Esophagus squamous epithelium (tissue), 5 donors: ENCODE measurements at places on chromosomes 12 and 14. TPM values are rescaled to one million over a fixed set of nuclear protein-coding genes. Genes with fewer than 3 reads are reported as not detected.

- H3K27ac ChIP-seq, result no peak overlapping the region
- H3K4me1 ChIP-seq, result peaks cover 6% of the 10 kb centered on the region
- DNase-seq, result no peak
Observed at GRCh38 chr14:49614196-49614595, 6.2 kb downstream of the RPL36AL start.

- H3K4me3 ChIP-seq, result no peak overlapping the region
- no peak for DNase-seq
- no peaks in the 10 kb centered on the region for H3K4me1 ChIP-seq
- no peak overlapping the region for H3K27ac ChIP-seq
- no peaks in the 10 kb centered on the region for H3K27me3 ChIP-seq
Observed at GRCh38 chr12:101608301-101609133, 13.7 kb downstream of the MYBPC1 start.

DNA sequence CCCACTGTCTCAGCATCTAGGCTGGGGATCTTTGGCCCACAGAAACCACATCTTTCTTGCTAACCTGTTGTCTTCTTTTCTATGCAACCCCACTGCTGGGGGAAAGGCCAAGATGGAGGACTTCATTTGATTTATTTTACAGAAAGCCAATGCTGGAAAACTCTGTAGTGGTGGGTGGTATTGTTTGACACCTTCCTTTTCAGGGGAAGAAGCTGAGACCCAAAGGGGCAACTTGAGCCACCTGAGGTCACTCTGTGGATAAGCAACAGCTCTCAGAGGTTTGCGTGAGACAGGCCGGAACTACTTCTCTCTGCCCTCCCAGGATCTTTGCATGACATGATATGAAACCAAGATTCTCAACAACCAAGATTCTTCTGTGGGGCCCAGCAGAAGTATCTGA is 645.2 kb downstream of the VRK1 start:
- no peak overlapping the region for H3K27ac ChIP-seq
- H3K4me1 ChIP-seq, result no peaks in the 10 kb centered on the region
- no peaks in the 10 kb centered on the region for H3K27me3 ChIP-seq
- H3K36me3 ChIP-seq, result no peaks in the 10 kb centered on the region
- H3K4me3 ChIP-seq, result no peak overlapping the region
- no peak for DNase-seq

- no peak overlapping the region for H3K4me3 ChIP-seq
- H3K27ac ChIP-seq, result no peak overlapping the region
- no peaks in the 10 kb centered on the region for H3K36me3 ChIP-seq
- H3K4me1 ChIP-seq, result no peaks in the 10 kb centered on the region
- H3K27me3 ChIP-seq, result no peaks in the 10 kb centered on the region
Observed at GRCh38 chr14:29847056-29847380, 80.6 kb downstream of the PRKD1 start.

- no peaks in the 10 kb centered on the region for H3K27me3 ChIP-seq
- peaks cover 6% of the 10 kb centered on the region for H3K4me1 ChIP-seq
- H3K27ac ChIP-seq, result no peak overlapping the region
- no peak overlapping the region for H3K4me3 ChIP-seq
Observed at GRCh38 chr12:29545102-29545467, 47.6 kb upstream of the OVCH1 start.

- no peak overlapping the region for H3K4me3 ChIP-seq
- no peaks in the 10 kb centered on the region for H3K27me3 ChIP-seq
- no peak for DNase-seq
Observed at GRCh38 chr12:69519871-69520270, 49.7 kb downstream of the FRS2 start.

DNA sequence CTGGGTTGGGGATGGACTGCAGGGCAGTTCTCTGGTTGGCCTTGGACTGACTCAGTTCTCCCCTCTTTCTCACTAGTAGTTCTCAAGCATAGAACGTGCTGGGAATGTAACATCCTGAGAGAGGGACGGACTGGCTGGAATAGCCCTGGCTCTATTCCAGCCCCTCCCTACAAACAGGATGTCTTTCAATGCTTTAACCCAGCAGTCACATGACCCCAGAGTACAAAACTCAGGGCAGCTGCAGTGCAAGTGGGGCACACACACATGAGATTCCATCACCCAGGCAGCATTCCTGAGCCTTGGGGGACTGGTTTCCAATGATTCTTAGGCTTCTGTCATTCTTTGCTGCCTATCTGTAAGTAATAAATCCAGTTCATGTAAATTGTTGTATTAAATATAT is 1.6 kb upstream of the ACOT6 start:
- H3K27ac ChIP-seq, result no peak overlapping the region
- H3K4me3 ChIP-seq, result no peak overlapping the region
- no peaks in the 10 kb centered on the region for H3K36me3 ChIP-seq
- H3K27me3 ChIP-seq, result no peaks in the 10 kb centered on the region

- H3K36me3 ChIP-seq, result no peaks in the 10 kb centered on the region
- H3K27me3 ChIP-seq, result no peaks in the 10 kb centered on the region
- no peak overlapping the region for H3K4me3 ChIP-seq
- H3K27ac ChIP-seq, result no peak overlapping the region
Observed at GRCh38 chr12:23014749-23015148, 389.8 kb downstream of the ETNK1 start.

- H3K27me3 ChIP-seq, result no peaks in the 10 kb centered on the region
- no peak for DNase-seq
- no peaks in the 10 kb centered on the region for H3K4me1 ChIP-seq
- no peak overlapping the region for H3K27ac ChIP-seq
- H3K4me3 ChIP-seq, result no peak overlapping the region
Observed at GRCh38 chr12:30178916-30179315, 395.2 kb upstream of the TMTC1 start.

- H3K27me3 ChIP-seq, result no peaks in the 10 kb centered on the region
- H3K4me3 ChIP-seq, result no peak overlapping the region
- H3K36me3 ChIP-seq, result no peaks in the 10 kb centered on the region
- DNase-seq, result no peak
Observed at GRCh38 chr14:65277027-65277426, 135.5 kb upstream of the FUT8 start.

DNA sequence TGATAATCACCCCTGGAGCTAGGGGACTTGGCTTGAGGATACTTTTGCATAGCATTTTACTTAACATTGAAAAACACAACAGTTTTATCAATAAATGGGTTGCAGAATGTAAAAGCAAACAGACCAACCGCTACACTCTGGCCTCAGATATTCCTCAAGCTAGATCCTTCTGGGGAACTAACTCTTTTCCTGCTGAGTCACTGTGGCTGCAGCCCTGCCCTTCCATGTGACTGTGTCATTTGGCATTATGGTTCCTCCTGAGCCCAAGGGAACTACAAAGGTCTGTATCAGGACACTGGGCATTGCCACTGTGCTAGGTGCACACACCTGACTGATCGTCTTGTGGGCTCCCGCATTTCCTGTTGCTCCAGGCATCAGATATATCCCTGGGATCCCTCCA is 56.6 kb downstream of the TTC9 start:
- H3K27ac ChIP-seq, result peak overlapping the region; percentile 75
- no peak for DNase-seq
- H3K36me3 ChIP-seq, result no peaks in the 10 kb centered on the region

- H3K27ac ChIP-seq, result no peak overlapping the region
- H3K4me3 ChIP-seq, result no peak overlapping the region
- H3K36me3 ChIP-seq, result no peaks in the 10 kb centered on the region
- no peak for DNase-seq
- H3K27me3 ChIP-seq, result no peaks in the 10 kb centered on the region
- H3K4me1 ChIP-seq, result no peaks in the 10 kb centered on the region
Observed at GRCh38 chr14:60925286-60925685, 55.6 kb downstream of the TRMT5 start.

- no peaks in the 10 kb centered on the region for H3K36me3 ChIP-seq
- H3K4me1 ChIP-seq, result no peaks in the 10 kb centered on the region
- H3K4me3 ChIP-seq, result no peak overlapping the region
- H3K27ac ChIP-seq, result no peak overlapping the region
Observed at GRCh38 chr12:132376464-132376830, 47.1 kb upstream of the GALNT9 start.

GRCh38 chr14:52399104-52399503 is 85.0 kb downstream of the PTGER2 start:
- H3K27me3 ChIP-seq, result no peaks in the 10 kb centered on the region
- no peaks in the 10 kb centered on the region for H3K36me3 ChIP-seq
- DNase-seq, result no peak

- no peak overlapping the region for H3K27ac ChIP-seq
- no peak for DNase-seq
- no peaks in the 10 kb centered on the region for H3K36me3 ChIP-seq
- H3K4me3 ChIP-seq, result no peak overlapping the region
Observed at GRCh38 chr12:49462083-49462744, 76.6 kb upstream of the KCNH3 start.

DNA sequence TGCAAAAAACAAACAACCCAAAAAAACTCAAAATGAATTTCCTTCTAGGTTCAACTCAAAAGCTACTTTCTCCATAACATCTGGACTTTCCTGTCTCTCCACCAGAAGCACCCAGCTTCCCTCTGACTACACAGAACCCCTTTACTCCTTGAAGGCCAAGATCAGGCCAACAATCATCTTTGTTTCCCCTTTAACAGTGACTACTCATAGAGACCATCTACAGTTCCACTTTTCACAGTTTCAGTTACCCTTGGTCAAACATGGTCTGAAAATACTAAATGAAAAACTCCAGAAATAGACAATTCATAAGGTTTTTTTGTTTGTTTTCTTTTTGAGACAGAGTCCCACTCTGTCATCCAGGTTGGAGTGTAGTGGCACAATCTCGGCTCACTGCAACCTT is 11.8 kb downstream of the GCH1 start:
- H3K4me1 ChIP-seq, result peaks cover 3% of the 10 kb centered on the region
- no peak for DNase-seq
- H3K27ac ChIP-seq, result no peak overlapping the region
- no peaks in the 10 kb centered on the region for H3K27me3 ChIP-seq
- H3K36me3 ChIP-seq, result no peaks in the 10 kb centered on the region

DNA sequence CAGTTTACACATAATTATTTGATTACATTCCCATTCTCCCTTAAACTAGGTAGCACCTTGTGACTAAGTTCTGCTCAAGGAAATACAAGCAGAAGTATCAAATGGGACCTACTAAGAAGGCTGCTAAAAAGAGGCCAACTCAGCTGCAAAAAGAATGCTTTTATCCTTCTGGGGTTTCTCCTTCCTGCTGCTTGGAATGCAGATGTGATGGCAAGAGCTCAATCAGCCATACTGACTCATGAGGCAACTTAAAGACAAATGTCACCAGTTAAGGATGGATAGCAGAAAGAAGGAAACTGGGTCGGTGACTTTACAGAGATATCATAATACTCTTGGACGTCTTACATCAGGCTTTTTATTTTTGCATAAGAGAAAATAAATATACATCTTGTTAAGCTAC is 38.0 kb upstream of the RAP1B start:
- peaks cover 6% of the 10 kb centered on the region for H3K27me3 ChIP-seq
- no peak overlapping the region for H3K4me3 ChIP-seq
- H3K36me3 ChIP-seq, result no peaks in the 10 kb centered on the region
- no peak for DNase-seq

GRCh38 chr14:67762051-67762450 is 54.3 kb downstream of the ZFYVE26 start:
- H3K27ac ChIP-seq, result no peak overlapping the region
- no peaks in the 10 kb centered on the region for H3K27me3 ChIP-seq
- no peak overlapping the region for H3K4me3 ChIP-seq
- H3K36me3 ChIP-seq, result peaks cover 87% of the 10 kb centered on the region
- no peak for DNase-seq

- H3K27me3 ChIP-seq, result no peaks in the 10 kb centered on the region
- no peaks in the 10 kb centered on the region for H3K36me3 ChIP-seq
- no peaks in the 10 kb centered on the region for H3K4me1 ChIP-seq
- DNase-seq, result no peak
Observed at GRCh38 chr14:36194663-36195062, 18.1 kb upstream of the PTCSC3 start.

- H3K4me1 ChIP-seq, result no peaks in the 10 kb centered on the region
- H3K36me3 ChIP-seq, result no peaks in the 10 kb centered on the region
- DNase-seq, result no peak
- no peaks in the 10 kb centered on the region for H3K27me3 ChIP-seq
- peak overlapping the region; percentile 23 for H3K27ac ChIP-seq
Observed at GRCh38 chr14:31038521-31039166, 12.5 kb upstream of the STRN3 start.

DNA sequence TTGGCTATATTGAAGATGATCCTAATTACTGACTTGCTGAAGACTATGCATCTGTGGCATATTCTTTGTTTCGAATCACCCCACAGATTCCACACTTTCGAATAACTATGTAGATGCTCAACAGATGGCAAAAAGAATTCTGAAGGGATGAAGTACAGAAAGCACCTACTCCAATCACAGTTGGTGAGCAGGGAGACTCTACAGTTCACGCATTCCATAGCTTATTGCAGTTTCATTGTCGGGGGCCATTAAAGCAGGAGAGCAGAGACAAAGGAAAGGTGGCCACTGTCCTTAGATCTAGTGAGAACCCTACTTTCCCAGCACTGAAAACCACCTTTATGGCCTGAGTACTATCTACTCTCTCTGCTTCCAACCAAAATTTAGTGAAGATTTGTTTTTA is 191.9 kb downstream of the STXBP6 start:
- H3K4me1 ChIP-seq, result no peaks in the 10 kb centered on the region
- no peak overlapping the region for H3K4me3 ChIP-seq
- H3K27me3 ChIP-seq, result no peaks in the 10 kb centered on the region
- H3K27ac ChIP-seq, result no peak overlapping the region
- no peaks in the 10 kb centered on the region for H3K36me3 ChIP-seq

Gene TAS2R42
- not detected for total RNA-seq

Gene CFAP251
- 2.9 TPM for total RNA-seq

Gene UNC79
- not detected for total RNA-seq

Gene KRT84
- not detected for total RNA-seq

Gene AQP6
- total RNA-seq, result not detected

Gene LRRIQ1
- total RNA-seq, result not detected
